ENCODE measurements at places on chromosomes 2 and 18.

DNA sequence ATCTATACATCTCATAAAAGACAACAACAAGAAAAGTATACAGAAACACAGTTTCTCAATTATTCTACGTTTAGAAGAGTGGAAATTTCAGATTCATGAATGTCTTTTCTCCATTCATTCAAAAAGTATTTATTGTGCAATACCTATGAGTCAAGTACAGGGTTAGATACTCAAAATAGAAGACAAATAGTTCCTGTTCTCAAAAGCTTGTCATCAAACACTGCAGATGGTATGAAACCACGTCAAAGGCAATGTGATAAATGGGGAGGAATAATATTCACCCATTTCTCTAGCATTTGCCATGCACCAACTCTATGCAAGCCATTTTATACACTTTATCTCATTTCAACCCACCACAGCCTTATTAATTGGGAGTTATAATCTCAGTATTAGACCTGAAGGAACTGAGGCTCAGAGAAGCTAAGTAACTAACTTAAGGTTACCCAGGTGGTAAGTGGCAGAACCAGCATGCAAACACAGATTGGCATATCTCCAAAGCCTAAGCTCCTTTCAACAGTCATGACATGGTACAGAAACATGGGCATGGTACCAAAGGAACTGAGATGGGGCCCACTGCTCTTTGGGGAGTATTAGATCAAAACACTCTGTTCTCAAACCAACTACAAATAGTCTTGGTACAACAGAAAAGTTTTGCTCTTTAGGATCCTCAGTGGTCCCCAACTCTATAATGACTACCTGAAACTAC is 67.2 kb upstream of the NPAS2 start:
- no peak for DNase-seq

- DNase-seq: no peak
Measured at GRCh38 chr2:8116661-8117060, 565.2 kb upstream of the ID2 start.

- no peak for DNase-seq
Measured at GRCh38 chr18:76885001-76885400, 62.6 kb downstream of the ZNF236 start.

DNA sequence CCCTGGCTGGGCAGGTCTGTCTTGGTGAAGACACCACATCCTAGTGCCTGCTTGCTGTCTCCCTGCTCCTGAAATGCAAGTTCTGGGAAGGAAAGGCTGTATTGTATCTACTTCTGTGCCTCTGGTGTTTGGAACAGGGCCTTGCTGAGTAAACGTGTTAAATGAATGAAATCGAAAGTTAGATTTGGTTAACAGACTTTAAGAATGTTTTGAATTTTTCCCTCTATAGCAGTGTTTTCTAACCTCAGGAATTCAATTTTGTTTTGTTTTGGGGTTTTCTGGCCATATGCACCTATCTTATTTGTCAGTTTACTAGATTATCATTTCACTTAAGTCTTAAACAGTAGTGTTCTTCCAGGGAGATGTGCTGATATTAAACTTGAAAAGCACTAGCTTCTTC is 20.7 kb downstream of the FARP2 start:
- DNase-seq: no peak

- no peak for DNase-seq
Measured at GRCh38 chr2:237180187-237180586, 94.5 kb downstream of the COPS8 start.

DNA sequence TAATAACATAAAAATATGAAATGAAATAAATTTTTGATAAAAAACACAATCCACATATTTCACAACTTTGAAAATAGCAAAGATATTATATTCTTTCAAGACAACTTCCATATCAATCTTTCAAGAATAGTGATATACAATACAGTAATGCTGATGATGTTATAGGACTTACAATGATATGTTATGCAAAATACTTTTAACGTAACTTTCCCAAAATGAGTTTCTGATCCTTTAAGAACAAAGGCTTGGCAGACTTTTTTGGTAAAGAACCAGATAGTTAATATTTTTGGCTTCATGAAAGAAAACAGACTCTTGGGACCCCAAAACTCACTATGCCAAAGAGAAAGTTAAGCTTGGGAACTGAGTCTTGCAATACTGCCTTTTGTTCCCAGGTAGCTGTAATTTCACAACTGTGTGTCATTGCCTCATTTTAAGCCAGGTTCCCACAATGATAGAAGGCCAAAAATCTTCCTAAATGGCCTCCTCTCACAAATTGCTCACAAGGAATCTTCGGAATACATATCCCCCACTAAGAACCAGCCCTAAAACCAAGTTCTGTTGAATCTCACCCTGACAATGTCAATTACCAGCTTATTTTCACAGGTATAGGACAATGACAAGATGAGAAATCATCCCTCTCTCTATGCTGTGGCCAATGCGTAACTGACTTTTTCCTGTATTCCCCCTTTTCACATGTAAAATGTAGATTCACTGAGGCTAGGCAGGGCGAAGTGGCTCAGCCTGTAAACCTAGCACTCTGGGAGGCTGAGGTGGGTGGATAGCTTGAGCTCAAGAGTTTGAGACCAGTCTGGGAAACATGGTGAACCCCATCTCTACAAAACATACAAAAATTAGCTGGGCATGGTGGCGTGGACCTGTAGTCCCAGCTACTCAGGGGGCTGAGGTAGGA is 54.8 kb upstream of the STRN start:
- no peak for DNase-seq

Measured in stimulated activated CD4-positive, alpha-beta T cell treated with anti-CD3 and anti-CD28 coated beads, Interleukin-12 subunit alpha, Interleukin-12 subunit beta, amount 100 ng/mL, for 48 hours (primary cell).